OCI-LY7 (cell line): ENCODE measurements at places on chromosomes 6 and 20. TPM values are rescaled to one million over a fixed set of nuclear protein-coding genes. Genes with fewer than 3 reads are reported as not detected.

The ID4 gene
- 1.6 and 2.5 TPM in 2 replicates for total RNA-seq

DNA sequence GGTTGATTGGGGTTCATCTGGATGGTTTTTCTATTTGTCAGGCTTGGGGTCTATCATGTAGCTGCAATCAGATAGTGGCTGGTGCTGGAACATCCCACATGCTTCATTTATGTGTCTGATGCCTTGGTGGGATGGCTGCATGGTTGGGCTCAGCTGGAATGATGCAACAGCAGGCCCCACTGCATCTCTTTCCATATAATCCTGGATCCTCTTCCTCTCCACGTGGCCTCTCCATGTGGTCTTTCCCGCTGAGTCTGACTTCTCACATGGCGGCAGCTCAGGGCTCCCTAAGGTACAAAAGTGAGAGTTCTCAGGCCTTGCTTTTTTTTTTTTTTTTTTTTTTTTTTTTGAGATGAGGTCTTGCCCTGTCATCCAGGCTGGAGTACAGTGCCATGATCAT, 65.0 kb upstream of the SUPT3H start:
- DNase-seq = no peak

GRCh38 chr6:124671324-124671723, 290.9 kb upstream of the RNF217 start:
- no peak for DNase-seq

GRCh38 chr6:10453596-10453995, 38.7 kb upstream of the TFAP2A start:
- DNase-seq = no peak

DNA sequence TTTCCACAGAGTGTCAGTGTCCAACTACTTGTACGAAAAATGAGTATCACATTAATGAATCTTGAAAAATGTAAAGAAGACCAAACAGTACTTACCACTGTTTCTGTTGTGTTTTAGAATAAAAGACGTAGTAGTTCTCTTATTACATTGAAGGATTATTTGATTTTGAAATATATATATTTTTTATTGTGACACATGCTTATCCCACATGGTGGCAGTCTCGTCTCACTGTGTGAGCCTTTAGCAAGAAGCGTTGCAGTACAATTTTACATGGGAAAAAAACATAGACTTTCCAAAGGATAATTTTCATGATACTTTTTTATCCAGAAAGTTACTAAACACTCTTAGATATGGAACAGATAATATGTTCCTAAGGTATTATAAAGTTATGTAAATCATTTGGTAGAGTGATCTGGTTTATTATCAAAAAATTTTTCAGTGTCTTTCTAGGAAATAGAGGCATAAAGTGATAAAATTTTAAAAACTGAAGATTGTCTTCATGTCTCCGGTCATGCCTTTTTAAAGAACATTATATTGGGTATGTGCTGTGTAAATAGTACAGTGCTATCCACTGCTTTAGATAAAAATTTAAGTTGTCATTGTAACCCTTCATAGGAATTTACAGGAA, 117.5 kb upstream of the SAMD5 start:
- DNase-seq = peak; percentile 25

DNA sequence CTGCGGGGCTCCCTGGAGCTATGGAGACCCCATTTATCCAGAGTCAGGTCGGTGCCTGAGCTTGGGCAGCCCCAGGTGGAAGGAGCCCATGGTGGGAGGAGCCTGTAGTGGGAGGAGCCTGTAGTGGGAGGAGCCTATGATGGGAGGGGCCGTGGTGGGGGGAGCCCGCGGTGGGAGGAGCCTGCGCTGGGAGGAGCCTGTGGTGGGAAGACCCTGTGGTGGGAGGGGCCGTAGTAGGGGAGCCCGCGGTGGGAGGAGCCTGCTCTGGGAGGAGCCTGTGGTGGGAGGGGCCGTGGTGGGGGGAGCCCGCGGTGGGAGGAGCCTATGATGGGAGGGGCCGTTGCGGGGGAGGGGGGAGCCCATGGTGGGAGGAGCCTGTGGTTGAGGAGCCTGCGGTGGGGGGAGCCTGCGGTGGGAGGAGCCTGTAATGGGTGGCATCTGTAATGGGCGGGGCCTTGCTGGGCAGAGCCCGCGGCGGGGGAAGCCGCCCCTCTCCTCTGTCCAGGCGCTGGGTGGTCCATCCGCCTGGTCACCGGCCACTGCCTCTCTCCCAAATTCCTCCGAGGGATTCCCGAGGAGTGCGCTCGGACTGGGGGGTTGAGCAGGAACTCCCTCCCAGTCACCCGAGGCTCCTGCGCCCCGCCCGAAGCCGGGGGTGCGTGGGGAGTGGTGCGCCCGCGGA, 567 bp upstream of the FNDC11 start:
- DNase-seq = peak; percentile 93

The SLC35A1 gene
- total RNA-seq = 21.2 and 22.4 TPM in 2 replicates
